ENCODE measurements at places on chromosomes 6 and 20.

GRCh38 chr6:169913096-169913638, 161.7 kb downstream of the ERMARD start:
- no peak for DNase-seq

DNA sequence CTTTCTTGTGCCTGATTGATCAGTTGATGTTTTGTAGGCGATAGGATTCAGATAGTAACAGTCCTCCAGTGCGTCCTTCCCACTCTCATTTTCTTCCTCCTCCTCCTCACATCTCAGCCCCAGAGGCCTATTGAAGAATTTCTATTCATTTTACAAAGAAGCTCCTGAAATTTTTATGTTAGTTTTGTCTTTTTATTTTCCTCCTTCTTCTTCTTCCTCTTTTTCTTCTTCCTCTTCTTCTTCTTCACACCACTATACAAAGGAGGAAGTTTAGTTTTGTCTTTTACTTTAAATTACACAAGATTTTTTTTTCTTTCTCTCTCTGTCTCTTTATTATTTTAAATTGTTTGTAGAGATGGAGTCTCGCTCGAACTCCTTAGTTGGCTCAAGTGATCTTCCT, 19.1 kb downstream of the BTN2A1 start:
- DNase-seq = no peak

DNA sequence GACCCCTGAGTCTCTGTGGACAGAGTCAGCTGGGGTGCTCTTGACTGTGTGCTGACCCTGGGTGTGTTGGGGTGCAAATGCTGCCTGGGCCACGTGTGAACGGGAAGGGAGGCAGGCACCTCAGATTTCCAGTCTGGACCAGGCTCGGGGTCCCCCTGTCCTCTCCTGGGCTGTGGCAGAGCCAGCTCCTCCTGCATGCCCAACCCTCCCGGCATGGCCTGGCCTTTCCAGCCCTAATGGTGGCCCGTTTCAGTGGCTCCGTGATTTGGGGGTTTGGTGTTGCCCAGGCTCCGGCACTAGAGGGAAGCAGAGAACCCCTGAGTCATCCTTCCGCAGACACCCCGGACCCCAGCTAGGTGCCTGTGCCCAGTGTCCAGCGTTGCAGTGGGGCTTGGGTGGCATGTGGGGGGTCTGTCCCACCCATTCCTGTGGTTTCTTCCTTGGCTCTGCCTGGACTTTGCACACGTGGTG, 9.1 kb downstream of the RBM38 start:
- DNase-seq = no peak

GRCh38 chr20:437787-438486, 24.4 kb downstream of the TBC1D20 start:
- no peak for DNase-seq

- no peak for DNase-seq
Measured at GRCh38 chr6:17536586-17536985, 63.5 kb upstream of the FAM8A1 start.

GRCh38 chr6:42724825-42725224, 2.4 kb upstream of the PRPH2 start:
- no peak for DNase-seq

GRCh38 chr20:3781153-3781910, at the start of gene SPEF1:
Gene SPEF1, minus strand, starts transcription at chr20:3781448. Its CDS starts 161 bp downstream, at chr20:3781287.
- DNase-seq = no peak

- DNase-seq = no peak
Measured at GRCh38 chr6:125312478-125312877, 10.7 kb upstream of the HDDC2 start.

DNA sequence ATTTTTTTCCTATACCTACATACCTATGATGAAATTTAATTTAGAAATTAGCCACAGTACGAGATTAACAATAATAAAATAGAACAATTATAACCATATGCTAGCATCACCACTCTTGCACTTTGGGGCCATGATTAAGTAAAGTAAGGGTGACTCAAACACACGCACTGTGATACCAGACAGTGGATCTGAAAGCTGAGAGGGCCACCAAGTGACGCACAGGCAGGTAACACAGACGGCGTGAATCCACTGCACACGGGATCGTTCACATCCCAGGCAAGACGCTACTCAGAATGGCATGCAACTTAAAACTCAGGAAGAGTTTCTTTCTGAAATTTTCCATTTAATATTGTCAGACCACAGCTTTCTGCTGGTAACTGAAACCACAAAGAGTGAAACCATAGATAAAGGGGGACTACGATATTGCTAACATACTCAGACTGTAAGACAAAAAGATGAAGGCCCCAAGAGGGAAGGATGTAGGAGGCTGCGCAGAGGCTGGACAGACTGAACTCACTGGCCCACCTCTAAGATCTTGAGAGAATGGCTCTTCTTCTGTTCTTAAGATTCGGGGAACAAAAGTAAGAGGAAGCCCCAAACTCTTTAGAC, 17.9 kb downstream of the RRBP1 start:
- no peak for DNase-seq

DNA sequence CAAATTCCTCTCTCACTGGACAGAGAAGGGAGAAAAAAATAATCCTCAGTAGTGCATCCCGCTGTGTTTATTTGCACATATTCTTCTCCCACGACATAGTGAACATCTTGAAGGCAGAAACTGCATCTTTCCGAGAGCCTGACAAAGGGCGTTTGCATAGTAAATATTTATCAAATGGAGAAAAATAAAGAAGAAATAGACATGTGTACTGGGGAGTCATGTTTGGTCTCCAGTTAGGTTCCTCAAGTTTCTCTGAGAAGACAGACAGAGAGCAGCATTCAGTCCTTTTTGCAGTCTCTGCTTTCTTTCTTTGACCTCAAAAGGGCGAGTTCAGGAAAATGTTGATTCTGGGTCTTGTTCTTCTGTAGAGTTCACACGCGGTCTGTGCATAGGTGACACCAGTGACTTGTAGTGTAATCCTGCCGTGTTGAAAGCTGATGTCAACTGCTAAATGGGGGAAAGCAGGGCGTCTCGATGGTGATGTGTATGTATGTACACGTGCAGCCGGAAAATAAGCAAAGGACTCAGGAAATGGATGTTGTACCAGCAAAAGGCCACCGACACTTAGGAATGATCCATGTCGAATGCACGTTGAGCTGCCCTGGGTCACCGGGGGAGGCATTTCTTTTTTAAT, 285.6 kb downstream of the ZNF217 start:
- no peak for DNase-seq

- DNase-seq = no peak
Measured at GRCh38 chr20:25461281-25461650, 53.8 kb downstream of the GINS1 start.

GRCh38 chr20:9627219-9627618, 112.8 kb downstream of the LAMP5 start:
- DNase-seq = no peak

GRCh38 chr20:44962483-44962882, 2.3 kb upstream of the TOMM34 start:
- DNase-seq = no peak

GRCh38 chr6:46444772-46445454, 46.3 kb downstream of the RCAN2 start:
- DNase-seq = no peak

GRCh38 chr6:130900913-130901312, 73.7 kb downstream of the SMLR1 start:
- no peak for DNase-seq

- no peak for DNase-seq
Measured at GRCh38 chr20:19784511-19785172, 26.6 kb downstream of the RIN2 start.

DNA sequence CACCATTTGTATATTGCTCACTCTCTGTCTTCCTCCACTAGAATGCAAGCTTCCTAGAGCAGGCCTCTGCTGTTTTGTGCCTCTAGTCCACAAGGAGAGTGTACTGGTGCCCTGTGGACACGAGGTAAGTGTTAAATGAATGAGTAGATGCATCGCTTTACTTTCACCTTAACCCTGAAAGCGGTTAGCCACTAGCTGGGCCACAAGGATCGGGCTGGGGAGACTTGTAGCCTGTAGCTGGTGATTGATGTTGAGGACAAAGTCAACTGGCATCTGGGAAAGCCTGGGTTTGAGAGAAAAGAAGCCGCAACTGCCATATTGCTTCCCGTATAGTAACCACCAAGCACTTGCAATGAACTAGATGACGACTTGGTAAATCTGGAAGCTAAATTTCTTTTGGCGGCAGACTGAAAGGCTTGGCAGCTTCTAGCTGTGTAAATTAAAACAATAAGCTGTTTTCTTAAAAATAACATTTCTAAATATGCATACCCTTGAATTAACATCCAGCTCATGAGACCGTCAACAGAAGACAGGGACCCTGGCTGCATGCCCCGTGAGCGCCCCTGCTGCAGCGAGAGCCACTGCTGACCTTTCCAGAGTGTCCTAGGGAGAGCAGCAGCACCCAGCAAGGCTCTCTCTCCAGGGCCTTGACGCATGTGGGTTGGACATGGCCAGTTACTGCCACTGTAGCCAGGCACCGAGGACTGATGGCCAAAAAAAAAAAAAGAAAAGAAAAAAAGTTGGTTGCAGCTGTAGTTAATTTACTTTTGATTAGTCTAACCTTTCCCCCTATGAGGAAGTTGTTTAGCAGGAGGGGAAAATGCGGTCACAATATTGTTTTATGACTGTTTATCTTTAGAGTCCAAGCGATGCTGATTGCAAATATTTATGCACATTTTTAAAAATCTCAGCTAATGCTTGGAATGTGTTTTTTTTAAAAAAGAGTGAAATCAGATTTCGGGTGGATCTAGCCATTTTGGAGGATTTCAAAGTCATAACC, 315.1 kb downstream of the TFAP2C start:
- no peak for DNase-seq

DNA sequence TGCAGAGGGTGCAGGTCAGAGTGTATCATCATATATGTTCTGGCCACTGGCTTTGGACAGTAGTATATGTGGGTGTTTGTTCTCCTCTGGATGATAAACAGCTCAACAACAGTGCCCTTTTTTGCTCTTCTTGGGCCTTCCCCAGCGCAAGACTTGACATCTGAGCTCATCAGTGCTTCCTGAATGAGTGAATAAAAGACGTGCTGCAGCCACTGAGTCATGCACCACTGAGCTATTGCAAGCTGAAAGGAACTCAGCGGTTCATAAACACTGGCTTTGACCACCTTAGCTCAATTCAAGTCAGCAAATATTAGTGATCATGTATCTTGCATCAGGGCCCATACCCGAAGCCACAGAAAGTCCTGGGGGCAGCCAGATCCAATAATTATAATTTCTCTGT, 105.3 kb upstream of the KCNG1 start:
- DNase-seq = no peak

DNA sequence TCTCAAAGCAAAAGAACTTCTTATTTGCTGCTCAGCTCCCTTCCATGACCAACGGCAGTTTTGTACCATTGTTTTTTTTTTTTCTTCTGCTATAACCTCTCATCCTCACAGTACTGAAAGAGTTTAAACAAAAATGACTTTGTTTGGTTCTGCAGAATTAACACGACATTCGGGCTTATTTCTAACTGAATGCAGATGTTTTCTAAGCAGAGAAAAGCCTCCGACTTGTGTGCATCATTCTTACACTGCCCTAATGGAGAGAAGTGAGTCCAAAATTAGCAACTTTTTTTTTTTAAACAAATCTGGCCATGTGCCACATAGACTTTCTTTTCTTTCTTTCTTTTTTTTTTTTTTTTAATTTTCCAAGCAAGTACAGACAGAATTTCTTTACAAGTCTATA, 382.7 kb downstream of the HDGFL1 start:
- no peak for DNase-seq

DNA sequence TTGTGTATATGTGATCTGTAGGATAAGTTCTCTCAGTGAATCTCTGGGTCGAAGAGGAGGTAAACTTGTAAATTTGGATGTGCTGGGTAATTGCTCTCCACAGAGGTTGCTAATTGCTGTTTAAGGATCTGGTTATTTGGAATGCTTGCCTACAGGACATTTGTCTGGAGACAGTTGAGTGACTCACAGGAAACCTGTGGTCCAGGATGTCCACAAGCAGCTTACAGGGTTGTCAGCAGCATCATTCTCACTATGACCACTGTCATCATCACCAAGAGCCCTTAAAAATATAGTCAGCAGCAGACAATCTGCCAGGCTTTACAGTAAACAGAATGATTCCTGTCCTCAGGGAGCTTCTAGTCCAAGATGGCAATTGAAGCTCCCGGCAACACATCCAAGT, 31.2 kb upstream of the KCNK5 start:
- DNase-seq = no peak

- DNase-seq = no peak
Measured at GRCh38 chr6:81996414-81996813, 243.9 kb upstream of the TENT5A start.

DNA sequence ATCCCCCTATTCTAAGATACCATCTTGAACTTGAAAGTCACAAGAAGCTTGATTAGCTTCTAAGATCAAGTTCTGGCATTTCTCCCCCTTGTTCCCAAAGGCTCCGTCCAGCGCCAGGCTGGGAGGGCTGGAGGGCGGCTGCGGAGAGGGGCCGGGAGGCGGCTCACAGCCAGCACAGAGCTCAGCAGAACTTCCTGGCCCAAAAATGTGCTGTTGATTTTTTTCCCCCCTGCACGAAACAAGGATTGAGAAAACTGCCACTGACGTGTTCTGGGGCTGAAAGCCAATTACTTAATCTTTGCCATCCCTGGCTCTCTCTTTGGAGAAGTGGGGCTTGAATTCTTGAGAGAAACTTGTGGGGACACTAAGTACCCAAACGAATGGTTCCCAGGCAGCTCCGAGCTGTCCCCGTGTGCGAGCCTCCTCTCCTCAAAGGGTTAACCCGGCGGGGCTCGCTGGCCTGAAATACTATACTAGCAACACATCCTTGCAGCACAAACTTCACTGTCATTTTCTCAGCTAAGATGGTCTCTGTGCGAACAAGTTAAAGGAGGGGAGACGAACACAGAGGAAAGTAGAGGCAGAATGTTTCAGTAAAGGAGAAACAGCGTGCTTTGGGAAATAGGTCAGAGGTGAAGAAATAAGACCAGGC, 452 bp downstream of the TRAF3IP2 start:
- DNase-seq = no peak

GRCh38 chr6:155936551-155936950, 480.9 kb upstream of the NOX3 start:
- DNase-seq = no peak

- DNase-seq = no peak
Measured at GRCh38 chr20:949717-950116, 33.6 kb upstream of the ANGPT4 start.

DNA sequence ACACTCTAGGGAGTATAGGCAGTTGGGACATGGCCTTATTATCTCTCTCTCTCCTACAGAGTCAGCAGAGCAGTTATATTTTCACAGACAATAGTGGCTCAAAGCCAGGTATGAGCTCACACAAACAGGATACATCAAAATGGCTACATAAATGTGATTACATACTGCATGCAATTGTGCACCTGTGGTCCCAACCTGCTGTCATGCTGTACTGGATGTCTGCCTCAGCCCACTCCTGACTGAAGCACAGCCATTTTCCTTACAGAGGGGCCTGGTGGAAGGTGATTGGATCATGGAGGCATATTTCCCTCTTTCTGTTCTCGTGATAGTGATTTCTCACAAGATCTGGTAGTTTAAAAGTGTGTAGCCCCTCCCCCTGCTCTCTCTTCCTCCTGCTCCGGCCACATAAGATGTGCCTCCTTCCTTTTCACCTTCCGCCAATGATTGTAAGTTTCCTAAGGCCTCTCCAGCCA, 37.0 kb upstream of the SAMHD1 start:
- peak; percentile 24 for DNase-seq

- DNase-seq = no peak
Measured at GRCh38 chr6:3805448-3806123, 43.6 kb upstream of the FAM50B start.

- no peak for DNase-seq
Measured at GRCh38 chr6:34922177-34922663, 33.2 kb downstream of the ANKS1A start.

- DNase-seq = no peak
Measured at GRCh38 chr20:4120921-4121321, 105.6 kb upstream of the RNF24 start.

- DNase-seq = no peak
Measured at GRCh38 chr6:69719602-69720193, 77.1 kb downstream of the LMBRD1 start.

- no peak for DNase-seq
Measured at GRCh38 chr20:1866834-1867233, 28.4 kb upstream of the SIRPA start.

Data from T follicular helper cell (primary cell).